Natural killer cell (primary cell): ENCODE measurements at places on chromosomes 12 and 14.

GRCh38 chr14:34035177-34035933, 84.5 kb upstream of the EGLN3 start:
- no peak for DNase-seq

DNA sequence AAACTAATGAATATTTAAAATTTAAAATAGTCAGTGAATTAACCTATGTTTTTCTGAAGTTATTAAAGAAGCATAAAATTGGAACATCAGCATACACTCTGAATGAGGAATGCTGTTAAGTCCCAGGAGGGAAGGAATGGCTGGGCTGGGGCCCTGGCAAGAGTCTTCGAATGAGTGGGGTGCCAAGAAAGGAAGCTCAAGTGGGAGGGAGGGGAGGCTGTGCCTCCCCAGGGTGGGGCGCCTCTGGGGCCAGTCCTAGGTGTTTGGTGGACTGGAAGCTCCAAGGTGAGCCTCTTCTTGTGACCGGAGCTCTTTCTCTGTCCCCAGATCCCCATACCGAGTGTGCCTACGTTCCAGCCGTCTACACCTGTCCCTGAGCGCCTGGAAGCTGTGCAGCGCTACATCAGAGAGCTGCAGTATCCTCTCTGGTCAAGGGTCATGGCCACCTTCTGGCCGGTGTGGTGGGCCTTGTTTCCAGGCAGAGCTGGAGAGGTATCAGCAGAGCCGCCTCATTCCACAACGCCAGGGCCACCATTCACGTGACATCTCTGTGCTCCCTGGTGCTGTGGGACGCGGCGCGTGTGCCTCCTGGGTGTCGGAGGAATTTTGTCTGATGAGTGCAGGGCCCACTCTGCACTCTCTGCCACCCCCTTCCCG, 8.5 kb downstream of the VASH1 start:
- DNase-seq, result no peak

DNA sequence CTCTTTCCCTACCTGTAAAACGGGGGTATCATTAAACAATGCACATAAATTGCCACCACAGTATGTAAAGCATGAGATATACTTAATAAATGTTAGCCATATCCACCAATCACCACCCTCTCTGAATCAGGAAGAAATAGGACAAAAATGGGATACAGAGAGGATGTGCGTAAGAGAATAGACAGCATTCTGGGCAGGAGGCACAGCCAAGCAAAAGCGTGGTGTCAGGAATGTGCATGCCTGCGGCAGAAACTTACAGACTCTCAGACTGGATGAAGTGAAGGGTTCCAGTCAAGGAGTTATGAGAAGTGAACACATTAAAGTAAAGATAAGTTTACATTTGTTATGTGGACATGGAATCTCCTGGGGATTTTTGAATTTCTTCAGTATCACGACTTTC, 121.7 kb upstream of the MDM1 start:
- no peak for DNase-seq

- no peak for DNase-seq
These were observed 351.4 kb upstream of the ATP2B1 start for GRCh38 chr12:90060031-90060430.

DNA sequence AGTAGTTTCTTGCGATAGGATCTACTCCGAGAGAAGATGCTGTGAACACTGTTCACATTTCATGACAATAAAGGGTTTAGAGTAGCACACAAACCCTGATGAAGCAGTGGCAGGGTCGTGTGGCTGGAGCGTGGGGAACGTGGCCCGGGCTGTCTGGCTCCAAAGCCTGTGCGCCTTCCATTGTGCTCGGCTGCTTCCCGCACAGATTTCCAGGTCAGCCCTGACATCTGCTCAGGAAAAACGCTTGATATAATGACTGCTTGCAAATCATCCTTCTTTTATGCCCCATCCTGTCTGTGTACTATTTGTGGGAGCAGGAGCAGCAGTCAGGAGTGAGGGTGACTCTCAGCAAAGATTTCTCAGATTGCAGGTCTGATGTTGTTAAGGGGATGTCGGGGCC, 78.6 kb downstream of the EML1 start:
- DNase-seq, result no peak

- DNase-seq, result no peak
These were observed 56.1 kb downstream of the CAPZA3 start for GRCh38 chr12:18794000-18794399.

- DNase-seq, result no peak
These were observed 784.6 kb downstream of the TMTC2 start for GRCh38 chr12:83471341-83471740.

- DNase-seq, result no peak
These were observed 59.1 kb downstream of the TBC1D30 start for GRCh38 chr12:64883264-64884163.

DNA sequence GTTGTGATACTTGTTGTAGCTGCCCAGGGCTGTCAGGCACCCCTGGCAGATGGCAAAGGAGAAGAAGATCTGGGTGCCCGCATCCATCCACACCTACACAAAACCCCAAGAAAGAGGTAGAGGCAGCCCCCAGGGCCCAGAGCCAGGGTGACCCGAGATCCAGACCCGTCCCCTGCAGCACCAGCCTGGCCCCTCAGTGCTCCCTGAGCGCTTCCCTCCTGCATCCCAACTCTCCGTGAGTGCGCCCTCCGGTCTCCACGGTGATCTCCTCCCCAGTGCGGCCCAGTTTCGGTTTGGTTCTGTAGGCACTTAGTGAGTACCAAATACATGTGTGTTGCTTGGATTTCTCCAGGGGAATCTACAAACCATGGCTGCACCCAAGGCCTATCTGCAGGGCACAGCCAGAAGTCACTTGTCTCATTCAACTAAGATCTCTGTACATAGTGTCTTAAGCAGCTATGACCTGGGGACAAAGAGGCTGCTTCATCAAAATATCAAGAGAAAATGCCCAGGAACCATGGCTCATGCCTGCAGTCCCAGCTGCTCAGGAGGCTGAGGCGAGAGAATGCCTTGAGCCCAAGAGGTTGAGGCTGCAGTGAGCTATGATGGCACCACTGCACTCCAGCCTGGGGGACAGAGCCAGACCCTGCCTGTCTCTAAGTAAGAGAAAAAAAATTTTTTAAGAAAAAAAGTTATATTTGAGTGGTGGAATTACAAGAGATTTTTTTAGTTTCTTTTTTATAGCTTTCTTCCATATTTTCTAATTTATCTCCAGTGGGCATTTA, 15.9 kb downstream of the SLC6A12 start:
- no peak for DNase-seq

GRCh38 chr12:16669756-16670155, 63.8 kb upstream of the LMO3 start:
- DNase-seq, result no peak

GRCh38 chr14:93742761-93743160, 45.5 kb downstream of the PRIMA1 start:
- DNase-seq, result no peak

- DNase-seq, result no peak
These were observed 112.4 kb downstream of the KICS2 start for GRCh38 chr12:64109706-64110105.

- no peak for DNase-seq
These were observed 207.7 kb downstream of the TTC8 start for GRCh38 chr14:89032086-89032649.

GRCh38 chr12:13095266-13095995, 8.0 kb downstream of the GSG1 start:
- DNase-seq, result no peak

- DNase-seq, result no peak
These were observed 20.6 kb downstream of the CCDC92 start for GRCh38 chr12:123952037-123952436.

DNA sequence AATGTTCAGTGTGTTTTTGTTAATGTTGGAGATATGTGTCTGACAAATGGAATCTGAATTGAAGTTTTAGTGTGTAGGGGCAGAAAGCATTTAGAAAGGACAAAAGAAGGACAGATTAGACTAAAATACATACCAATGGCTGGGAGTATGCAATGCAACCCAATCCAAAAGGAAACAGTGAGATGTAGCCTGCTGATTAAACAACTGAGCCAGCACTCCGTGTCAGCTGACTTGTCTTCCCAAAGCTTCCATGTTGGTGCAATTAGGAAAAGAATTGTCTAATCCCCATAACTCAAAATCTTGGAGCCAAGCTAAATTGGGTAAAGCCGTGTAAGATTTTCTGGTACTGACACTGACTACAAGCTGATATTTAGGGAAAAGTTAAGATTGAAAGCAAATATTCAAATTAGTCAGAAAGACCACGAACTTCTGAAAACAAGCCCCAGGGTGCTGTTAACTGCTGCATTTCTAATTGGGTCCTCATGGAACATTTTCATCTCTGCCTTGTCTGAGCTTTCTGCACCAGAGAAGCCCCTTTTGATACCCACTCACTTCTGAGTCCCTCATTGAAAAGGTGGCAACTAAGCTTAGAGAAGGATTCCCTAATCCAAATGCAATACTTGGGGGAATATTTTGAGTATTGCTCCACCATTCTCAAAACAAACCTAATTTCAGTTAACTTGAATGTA, 109.1 kb downstream of the DAD1 start:
- DNase-seq, result no peak

GRCh38 chr14:25019892-25020291, 30.1 kb downstream of the STXBP6 start:
- no peak for DNase-seq

DNA sequence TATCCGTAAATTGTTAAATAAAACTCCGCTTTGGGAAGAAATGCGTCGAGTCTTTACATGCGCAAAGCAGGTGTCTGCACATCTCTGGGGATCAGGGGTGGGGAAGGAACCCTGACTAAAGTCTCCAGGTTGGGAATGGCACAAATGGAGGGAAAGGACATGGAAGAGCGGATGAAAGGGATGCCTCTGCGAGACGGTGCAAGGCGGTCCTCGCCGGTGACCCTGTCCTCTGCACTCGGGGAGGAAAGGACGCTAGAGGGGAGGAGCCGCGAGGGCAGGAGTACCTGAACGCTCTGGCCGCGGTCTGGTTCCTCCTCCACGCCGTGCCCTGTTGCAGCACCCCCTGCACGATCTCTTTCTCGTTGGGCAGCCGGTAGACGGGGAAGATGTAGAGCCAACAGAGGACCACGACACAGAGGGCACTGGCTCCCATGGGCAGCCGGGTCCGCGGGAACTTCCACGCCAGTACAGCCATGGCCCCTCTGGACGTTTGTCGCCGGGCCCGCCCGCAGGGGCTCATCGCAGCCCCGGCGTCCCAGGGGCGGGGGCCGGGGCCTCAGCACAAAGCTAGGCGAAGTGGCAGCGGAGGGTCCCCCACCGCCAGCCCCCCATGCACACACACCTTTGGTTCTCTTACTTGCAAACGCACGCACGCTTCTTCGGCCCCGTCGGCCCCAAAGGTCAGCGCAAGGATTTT, 646 bp downstream of the ST8SIA1 start:
- peak; percentile 43 for DNase-seq

- DNase-seq, result no peak
These were observed 25.1 kb downstream of the TEP1 start for GRCh38 chr14:20388159-20388558.

DNA sequence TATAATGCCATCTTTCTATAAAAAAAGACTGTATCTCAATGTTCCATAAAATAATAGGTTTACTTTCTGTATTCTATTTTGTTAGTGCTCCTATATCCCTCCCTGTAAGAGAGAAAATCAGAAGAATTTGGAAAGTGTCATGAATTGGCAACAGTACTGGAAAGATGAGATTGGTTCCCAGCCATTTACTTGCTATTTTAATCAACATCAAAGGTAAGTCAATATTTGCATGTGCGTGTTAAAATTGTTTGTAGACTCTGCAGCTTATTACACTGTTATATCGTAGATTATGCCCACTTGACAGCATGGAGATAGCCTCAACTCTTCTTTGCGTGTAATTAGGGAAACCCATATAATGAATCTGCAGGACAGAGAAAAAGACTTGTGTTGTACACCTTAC, 34.0 kb downstream of the KCNMB4 start:
- no peak for DNase-seq

- DNase-seq, result no peak
These were observed 13.3 kb downstream of the CCND2 start for GRCh38 chr12:4286771-4287317.

GRCh38 chr14:67881225-67881624, 61.6 kb downstream of the RAD51B start:
- no peak for DNase-seq

DNA sequence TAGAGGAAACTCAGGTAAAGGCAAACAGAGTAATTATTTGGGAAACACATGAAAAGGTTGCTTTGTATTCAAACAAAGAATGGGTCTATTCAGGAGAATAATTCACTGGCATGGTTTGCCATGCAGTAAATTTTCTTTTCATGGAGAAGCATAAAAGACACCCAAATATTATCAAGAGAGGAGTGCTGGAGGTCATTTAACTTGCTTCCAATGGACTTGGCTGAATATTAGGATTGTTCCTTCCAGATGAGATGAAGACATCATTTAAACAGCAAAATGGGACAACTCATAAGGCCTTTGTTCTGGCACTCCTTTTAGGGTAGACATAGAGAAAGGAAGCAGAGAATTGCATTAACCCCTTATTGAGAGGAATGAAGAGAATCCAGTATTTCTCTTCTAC, 38.7 kb downstream of the WIF1 start:
- DNase-seq, result no peak

GRCh38 chr14:35292051-35292769, at the start of gene PSMA6:
Gene PSMA6, plus strand, starts transcription at chr14:35292382. Its CDS starts 95 bp downstream, at chr14:35292477.
- DNase-seq, result peak; percentile 96

- DNase-seq, result no peak
These were observed 179.9 kb downstream of the PTPN11 start for GRCh38 chr12:112598626-112599025.

DNA sequence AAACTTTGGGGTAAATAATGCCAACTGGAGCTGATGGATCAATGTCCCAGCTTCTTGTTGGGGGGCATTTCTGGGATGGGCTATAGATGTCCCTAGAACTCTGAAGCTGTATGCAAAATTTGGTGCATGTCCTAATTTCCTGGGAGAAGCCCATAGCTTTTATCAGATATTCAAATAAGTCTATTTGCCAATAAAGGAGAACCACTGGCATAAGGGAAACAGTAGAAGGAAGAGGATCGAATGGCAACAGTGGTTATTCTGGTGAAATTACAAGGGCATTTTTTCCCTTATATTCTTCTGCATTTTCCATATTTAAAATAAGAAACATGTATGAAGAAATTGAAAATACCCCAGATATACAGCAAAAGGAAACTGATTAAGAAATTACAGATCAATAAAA, 34.2 kb downstream of the PSMA6 start:
- no peak for DNase-seq

- no peak for DNase-seq
These were observed 25.5 kb downstream of the RBM19 start for GRCh38 chr12:113940357-113941207.
